ENCODE measurements at places on chromosomes 4 and X. TPM values are rescaled to one million over a fixed set of nuclear protein-coding genes. Genes with fewer than 3 reads are reported as not detected.

GRCh38 chr4:10671366-10671765 is 13.2 kb downstream of the CLNK start:
- no peak for DNase-seq

CLIC2 gene
- 7.8 TPM for total RNA-seq

SLC49A3 gene
- total RNA-seq, result 1.2 TPM

GRCh38 chr4:137474711-137475301 is 57.5 kb downstream of the PCDH18 start:
- DNase-seq, result no peak

ITM2A gene
- 7.5 TPM for total RNA-seq

GRCh38 chr4:140903522-140904475 is 147.6 kb upstream of the TBC1D9 start:
- DNase-seq, result no peak

- DNase-seq, result no peak
These were observed 273.9 kb downstream of the ARAP2 start for GRCh38 chr4:35970366-35970960.

All from transverse colon (tissue), 4 donors.